ENCODE measurements at places on chromosomes 1 and 21.

- DNase-seq, result no peak
These were observed 26.0 kb downstream of the RPS6KA1 start for GRCh38 chr1:26555550-26555981.

DNA sequence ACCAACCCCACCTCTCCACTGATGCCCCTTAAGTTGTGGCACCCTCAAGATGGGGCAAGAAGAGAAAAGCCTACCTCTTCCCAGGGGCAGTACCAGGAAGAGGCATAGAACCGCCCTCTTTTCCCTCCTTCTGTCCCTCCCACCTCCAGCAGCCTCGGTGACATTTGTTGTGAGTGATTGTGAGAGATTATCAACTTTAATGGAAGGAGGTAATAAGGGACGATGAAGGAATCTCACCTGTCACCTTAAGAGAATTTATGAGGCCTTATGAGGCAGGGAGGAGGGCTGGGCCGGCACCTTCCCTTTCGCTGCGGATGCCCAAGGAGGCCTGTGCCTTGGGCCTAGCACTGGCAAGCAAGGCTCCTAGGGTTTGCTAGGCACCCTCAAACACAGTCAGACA lies 1.4 kb upstream of the ADGRB2 start:
- no peak for DNase-seq

GRCh38 chr1:37085393-37085792 lies 51.1 kb upstream of the GRIK3 start:
- no peak for DNase-seq

- peak; percentile 98 for DNase-seq
These were observed 38.4 kb upstream of the KCNK2 start for GRCh38 chr1:215044151-215044550.

GRCh38 chr1:1153874-1154273 lies 19.8 kb upstream of the TTLL10 start:
- DNase-seq, result no peak

DNA sequence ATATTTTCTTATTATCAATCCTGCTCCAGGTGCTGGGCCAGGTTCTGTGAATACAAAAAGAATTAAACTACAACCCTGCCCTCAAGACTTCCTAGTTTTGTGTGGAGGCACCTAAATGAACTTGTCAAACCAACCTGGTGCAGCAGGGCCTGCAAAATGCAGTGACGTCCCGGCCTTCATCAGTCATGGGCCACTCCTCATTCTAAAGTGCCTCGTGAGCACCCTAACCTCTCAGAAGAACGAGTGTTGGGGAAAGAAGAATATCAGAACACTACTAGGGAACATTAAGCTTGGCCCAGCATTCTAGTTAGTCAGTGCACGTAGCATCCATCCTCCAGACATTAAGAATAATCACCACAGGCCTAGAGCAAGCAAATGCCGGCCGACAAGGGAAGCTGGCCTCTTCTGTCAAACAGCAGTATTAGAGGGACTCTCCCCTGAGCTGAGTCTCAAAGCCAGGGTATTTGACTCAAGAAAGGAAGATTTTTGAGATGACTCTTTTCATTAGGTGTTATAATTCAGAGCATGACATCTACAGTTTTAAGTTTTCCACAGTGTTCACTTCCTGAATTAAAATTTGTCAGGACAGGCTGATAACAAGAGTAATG lies 137.9 kb downstream of the SLC45A1 start:
- no peak for DNase-seq

DNA sequence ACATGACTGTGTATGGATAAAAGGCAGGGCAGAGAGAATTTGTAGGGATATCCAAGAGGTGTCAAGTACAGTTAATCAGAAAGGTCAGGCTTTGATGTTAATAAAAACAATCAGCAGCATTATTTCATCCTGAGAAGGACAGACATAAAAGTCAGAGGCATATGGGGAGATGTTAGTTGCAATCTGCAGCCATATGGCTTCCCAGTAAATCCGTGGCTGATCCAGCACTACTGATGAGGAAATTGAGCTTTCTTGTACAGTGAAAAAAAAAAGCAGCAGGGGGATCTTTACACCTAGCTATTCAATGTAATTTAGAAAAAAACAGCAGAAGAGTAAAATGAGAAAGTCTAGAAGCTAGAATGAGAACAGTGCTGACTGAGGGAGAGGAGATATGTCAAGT lies 2.2 kb upstream of the SPRR1B start:
- DNase-seq, result no peak

DNA sequence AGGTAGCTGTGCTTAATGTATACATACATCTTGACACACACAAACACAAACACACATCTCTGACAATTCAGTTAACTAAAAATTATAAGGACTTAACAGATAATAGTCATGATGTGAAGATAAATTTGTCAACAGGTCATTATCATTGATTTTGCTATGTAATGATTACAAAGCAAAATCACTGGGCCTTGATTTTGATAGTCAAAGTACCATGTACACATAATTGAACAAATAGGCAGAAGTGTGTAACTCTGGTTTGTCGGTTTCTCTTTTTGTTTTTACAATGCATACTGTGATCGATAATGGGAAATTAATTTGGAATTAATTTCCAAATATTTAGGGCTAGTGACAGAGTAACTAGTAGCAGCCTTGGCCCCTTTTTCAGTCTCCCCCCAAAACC lies 30.8 kb downstream of the PTBP2 start:
- no peak for DNase-seq

- no peak for DNase-seq
These were observed 13.7 kb upstream of the VPS45 start for GRCh38 chr1:150053926-150054325.

DNA sequence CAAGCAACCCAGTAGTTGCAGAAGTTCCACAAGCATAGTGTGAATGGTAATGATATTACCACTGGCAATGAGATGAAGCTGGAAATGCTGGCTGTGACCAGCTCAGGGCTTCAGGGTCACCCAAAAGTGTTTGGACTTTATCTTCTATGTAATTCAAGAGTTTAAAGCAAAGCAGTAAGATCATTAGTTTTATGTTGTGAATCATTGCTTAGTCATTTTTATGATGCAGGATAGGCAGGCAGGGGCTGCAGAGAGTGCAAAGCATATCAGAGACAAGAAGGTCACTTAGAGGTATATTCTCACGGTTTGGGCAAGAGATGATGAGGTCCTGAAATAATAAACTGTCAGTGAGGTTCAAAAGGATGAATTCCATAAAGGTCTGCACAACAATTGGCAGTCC lies 147.4 kb downstream of the OLFM3 start:
- DNase-seq, result no peak

DNA sequence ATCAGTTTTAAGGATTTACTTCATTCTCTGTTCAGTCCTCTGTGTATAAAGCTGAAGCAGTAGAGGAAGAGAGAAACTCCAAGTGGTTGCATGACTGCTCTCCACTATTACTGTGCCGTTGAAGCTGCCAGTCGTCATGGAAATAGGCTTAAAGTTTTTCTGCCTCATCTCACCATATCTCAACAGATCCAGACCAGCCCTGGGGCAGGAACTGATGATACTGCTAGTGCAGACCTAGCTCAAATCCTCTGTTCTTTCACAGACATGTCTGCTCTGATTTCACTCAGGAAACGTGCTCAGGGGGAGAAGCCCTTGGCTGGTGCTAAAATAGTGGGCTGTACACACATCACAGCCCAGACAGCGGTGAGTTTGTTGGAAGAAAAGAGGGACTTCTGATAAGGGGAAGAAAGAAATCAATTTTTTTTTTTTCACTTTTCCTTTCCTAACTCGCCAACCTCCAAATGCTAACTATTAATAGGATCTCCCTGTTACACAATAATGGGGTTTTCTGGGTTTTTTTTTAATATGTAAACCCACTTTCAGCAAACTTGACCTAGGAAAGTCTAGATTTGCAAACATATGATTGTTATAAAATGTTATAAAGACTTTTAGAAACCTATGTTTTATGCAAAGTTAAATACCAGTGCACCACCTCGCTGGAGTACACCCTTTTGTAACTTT lies 22.2 kb upstream of the STRIP1 start:
- DNase-seq, result no peak

GRCh38 chr1:55050283-55050682 lies 10.9 kb downstream of the PCSK9 start:
- no peak for DNase-seq

- DNase-seq, result no peak
These were observed 2.6 kb downstream of the KRTAP10-12 start for GRCh38 chr21:44699502-44700001.

DNA sequence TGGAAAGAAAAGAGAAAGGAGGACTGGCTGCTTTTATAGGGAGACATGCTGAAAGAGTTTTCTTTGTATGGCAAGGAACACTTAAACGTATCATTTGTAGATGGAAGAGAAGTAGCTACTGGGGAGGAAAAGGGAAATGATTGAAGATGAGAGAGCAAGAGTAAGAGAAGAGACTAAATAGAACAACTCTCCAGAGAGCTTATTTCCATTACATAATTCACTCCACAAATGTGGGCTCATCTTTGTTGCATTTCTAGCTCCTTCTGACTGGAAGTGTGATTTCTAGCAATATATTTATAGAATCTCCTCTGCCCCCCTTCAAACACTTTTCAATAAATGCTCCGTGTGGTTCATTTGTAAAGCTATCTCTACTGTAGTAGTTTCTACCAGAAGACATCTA lies 71.0 kb downstream of the ST6GALNAC5 start:
- no peak for DNase-seq

DNA sequence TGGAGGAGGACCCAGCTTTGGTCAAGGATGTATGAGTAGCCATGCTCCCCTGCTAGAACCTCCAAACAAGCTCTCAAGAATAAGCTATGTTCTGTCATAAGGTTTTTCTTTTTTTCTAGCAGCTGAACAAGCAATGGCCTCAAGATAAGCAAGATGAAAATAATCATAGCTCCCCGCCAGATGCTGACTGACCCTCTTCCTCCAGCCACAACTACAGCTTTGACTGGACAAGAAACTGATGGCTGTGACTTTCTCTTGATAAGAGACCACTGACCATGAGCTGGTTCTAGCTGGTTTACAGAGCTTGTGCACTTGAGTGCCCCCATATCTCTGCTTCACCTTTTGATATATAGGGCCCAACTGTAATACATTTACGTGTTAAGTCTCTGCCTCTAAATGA lies 38.2 kb upstream of the PARP1 start:
- no peak for DNase-seq

- DNase-seq, result peak; percentile 99
These were observed 153.4 kb downstream of the ETS2 start for GRCh38 chr21:38958940-38959691.

DNA sequence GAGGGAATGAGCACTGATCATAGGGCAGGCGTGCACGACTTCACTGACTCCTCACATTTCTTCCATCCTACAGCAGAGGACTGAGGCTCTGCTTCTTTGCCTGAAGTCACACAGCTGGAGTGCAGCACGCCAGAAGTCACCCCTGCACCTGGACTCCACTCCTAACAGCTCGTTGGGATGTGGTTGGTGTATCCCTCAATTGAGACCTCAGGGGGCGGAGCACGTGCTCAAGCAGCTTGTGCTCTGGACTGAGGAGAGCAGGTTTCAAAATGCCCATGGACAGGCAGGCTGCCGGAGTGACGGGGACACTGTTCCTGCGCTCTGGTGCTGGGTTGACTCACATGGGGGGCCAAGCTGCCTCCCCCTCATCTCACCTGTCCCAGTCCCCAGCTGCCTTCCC lies 13.9 kb downstream of the CHIT1 start:
- no peak for DNase-seq

GRCh38 chr21:15415541-15416261 lies 314.1 kb upstream of the USP25 start:
- DNase-seq, result peak; percentile 50
